A549 treated with AZD2906 at 1 μM for 4 hours (cell line): ENCODE measurements at places on chromosomes 1 and 21. TPM values are rescaled to one million over a fixed set of nuclear protein-coding genes. Genes with fewer than 3 reads are reported as not detected.

The MIXL1 gene
- total RNA-seq: 0.05 to 0.09 TPM (median 0.07 TPM) in 4 of 5 replicates, not detected in the other

The C21orf91 gene
- total RNA-seq: 1.7 to 2.0 TPM (median 1.8 TPM) in 5 replicates

The MXRA8 gene
- 0.11 to 0.36 TPM (median 0.15 TPM) in 4 of 5 replicates, not detected in the other for total RNA-seq

The SPRR4 gene
- not detected in 5 replicates for total RNA-seq

The PEAR1 gene
- 6.2 to 7.7 TPM (median 7.0 TPM) in 5 replicates for total RNA-seq

The GABRD gene
- total RNA-seq: 0.19 to 0.66 TPM (median 0.44 TPM) in 5 replicates

The LCE1E gene
- 0.32 TPM in 1 of 5 replicates, not detected in the others for total RNA-seq

The SLFNL1 gene
- 0.02 to 0.05 TPM (median 0.05 TPM) in 3 of 5 replicates, not detected in the others for total RNA-seq
